ENCODE measurements at places on chromosomes 1 and 21.

DNA sequence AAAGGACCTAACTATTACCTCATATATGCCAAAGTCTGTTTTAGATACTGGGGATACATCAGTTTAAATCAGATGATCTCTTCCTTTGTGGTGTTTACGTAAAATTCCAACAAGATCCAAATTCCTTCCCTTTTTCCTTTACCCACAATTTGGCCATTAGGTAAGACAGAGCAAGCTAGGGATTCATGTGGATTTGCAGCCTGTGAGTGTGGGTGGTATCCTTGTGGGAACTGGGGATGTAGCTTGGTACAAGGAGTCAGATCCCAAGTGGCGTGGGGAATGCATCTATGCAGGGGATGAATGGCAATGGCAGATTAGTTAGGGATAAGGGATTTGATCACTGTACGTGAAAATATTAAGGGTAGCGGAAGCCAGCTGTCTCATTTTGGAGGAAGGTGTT lies 9.8 kb upstream of the STRIP1 start:
- DNase-seq, result no peak

DNA sequence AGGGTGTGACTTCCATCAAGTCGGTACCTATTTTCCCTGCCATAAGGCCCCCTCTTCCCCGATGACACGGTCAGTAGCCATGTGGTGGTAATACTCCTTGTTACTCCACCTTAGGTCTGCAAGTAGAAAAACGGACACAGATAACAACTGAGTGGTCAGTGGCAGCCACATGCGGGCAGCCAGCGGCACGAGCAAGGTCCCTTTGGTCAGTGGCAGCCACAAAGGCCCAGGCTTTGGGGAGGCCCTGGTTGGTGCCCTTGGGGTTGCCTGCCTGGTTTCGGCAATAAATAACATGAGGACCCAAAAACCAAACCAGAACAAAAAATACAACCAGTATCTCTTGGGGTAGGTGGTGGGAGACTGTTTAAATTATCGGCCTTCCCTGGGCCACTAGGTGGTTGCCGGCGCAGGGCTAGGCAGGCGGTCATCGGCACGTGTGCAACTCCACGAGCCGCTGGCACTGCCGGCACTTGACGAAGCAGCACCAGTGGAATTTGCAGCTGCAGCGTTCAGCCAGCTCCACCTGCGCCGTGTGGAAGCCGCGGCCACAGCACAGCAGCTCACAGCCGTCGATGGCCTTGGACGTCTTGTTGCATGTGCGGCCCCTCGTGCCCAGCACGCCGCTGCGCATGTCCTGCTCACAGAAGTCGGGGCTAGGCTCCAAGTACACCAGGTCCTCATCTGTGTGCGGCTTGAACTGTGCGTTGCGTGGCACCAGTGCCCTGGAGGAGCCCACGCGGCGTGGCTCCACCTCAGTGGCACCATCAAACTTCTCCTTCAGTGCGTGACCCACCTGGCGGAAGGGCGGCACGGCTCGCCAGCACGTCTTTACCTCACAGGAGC lies 23.1 kb downstream of the WNT4 start:
- no peak for DNase-seq

GRCh38 chr21:45979141-45979631 lies 2.4 kb upstream of the COL6A1 start:
- DNase-seq, result peak; percentile 19

DNA sequence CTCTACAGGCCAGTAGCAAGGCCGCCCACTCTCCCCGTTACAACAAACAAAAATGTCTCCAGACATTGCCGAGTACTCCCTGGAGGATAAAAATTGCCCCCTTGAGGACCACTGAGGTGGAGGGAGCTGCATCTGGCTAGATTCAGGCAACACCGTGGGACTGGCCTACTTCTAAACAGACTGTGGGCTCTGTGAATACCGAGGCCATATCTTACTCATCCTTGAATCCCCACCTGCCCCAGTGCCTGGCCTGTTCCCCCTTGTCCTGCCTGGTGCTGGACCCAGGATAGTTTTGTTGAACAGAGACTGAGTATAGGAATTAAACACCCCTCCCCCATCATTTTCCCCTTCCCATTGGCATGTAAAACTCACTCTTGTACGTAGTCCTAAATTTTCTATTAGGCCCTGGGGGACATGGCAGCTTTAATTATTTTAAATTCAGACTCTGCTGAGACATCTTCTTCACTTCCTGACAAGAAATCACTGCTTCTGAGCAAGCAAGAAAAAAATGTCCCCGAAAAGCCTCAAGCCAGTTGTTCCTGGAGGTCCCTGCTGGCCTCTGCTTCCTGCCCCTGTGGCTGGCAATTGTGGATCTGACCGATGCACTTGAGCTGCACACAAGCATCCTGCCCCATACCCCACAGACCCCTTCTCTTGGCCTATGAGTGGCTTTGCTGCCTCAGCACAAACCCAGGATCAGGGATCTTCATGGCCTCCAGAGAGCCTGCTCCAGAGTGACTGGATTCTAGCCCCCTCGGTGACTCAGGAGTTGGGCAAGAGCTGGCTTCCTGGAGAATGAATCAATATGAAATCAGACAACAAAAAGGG lies 111.0 kb downstream of the ACTL8 start:
- DNase-seq, result no peak

DNA sequence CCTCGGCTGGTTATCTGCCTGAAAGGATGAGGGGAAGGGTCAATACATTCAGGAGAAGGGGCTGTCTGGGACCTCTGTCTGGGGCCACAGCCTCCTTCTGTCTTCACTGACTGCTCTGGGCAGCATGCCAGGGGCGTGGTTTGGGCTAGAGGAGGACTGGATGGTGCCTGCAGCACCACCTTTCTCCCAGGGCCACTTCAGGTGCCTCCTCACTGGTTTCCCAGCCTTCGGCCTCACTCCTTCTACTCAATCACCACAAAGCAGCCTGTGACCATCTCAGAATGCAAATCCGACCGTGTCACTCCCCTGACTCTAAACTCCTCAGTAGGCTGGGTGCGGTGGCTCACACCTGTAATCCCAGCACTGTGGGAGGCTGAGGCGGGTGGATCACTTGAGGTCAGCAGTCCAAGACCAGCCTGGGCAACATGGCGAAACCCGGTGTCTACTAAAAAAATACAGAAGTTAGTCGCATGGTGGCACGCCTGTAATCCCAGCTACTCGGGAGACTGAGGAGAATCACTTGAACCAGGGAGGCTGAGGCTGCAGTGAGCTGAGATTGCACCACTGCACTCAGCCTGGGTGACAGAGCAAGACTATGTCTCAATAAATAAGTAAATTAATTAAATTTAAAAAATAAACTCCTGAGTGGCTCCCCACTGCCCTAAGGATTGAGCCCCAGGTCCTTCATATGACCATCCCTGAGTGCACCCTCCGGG lies 50.1 kb upstream of the ECE1 start:
- no peak for DNase-seq

- no peak for DNase-seq
Measured at GRCh38 chr1:54325703-54326461, 80.3 kb downstream of the SSBP3 start.

GRCh38 chr1:30968220-30968971 lies 59.8 kb upstream of the SDC3 start:
- no peak for DNase-seq

DNA sequence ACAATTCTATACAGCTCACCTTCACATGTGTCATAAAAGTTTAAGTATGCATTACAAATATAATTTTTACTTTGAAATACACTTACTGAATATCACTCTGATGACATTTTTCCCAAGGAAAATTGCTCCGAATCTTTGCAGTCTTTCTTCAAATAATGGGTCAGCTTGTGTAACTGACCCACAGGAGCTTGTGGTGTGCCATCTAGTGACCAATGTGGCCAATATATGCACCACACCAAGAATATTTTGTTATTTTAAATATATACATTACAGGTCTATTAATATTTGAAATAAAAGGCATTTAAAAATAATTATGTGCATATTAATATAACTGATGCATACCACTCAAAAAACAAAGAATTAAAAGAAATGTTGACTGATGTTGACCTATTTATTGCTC lies 271.4 kb downstream of the TBX15 start:
- no peak for DNase-seq

DNA sequence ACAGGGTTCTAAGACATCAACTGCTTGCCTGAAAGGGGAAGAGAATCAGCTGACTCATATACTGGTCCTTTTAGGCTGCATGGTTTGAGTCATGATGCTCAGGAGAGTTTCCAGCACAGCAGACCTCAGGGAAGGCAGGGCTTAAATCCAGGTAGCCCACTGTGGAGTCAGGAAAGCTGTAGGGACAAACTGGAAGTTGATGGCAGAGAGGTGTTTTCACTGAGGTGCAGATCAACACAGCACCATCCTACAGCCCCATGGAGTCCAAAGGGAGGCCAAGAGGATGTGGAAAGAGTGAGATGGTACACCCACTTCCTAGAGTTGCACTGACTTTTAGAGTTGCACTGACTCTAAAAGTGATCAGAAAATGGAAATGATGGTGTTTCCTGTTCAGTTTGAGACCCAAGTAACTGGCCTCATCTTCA lies 252.4 kb upstream of the DUSP10 start:
- DNase-seq, result peak; percentile 29

GRCh38 chr1:30363031-30363430 lies 360.4 kb downstream of the MATN1 start:
- no peak for DNase-seq

- no peak for DNase-seq
Measured at GRCh38 chr1:27599605-27600497, 4.1 kb downstream of the AHDC1 start.

- no peak for DNase-seq
Measured at GRCh38 chr1:74853756-74854155, 120.8 kb downstream of the TYW3 start.

Measured in stimulated activated naive CD8-positive, alpha-beta T cell treated with anti-CD3 and anti-CD28 coated beads, Interleukin-15, Interleukin-2, amounts not matched to agents 100 U/mL and 50 U/mL, for 24 hours (primary cell).